ENCODE measurements at places on chromosomes 1 and 21.

DNA sequence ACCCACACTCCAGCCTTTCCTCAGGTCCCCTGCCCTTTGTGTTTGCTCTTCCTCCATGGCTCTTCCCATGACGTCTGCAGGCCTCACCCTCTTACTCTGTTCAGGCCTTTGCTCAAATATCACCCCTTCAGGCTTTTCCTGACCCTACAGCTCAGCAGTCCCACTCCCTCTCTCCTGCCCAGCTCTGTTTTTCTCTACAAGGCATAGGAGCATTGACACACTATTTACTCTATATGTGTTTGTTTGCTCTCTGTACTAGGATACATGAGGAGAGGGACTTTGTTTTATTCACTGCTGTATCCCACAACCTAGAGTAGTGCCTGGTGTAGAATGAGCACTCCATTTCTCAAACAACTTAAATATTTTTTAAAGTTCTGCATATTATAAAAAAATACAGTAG, 107.4 kb upstream of the COA6 start:
- no peak for DNase-seq

GRCh38 chr1:200374569-200375295, 35.1 kb downstream of the ZNF281 start:
- no peak for DNase-seq

- DNase-seq: no peak
Observed at GRCh38 chr1:64624218-64624713, 120.6 kb upstream of the RAVER2 start.

DNA sequence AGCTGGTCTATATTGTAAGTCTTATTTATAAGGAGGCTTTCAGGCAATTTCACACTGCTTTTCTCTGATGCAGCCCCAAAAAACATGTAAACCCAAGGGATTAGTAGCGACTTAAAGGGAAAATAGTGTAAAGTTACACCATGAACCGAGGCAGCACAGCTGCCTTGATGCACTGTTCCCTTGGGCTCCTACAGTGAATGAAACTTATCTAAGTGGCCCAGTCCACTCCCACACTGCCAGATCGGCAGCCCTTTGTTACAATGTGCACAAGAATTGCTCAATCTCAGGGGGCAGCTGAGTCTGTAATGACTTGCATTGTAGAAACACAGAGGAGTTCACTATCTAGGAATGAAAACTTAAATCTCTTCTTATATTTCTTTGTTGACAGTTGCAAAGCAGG, 120.8 kb upstream of the ADGRL2 start:
- DNase-seq: no peak

DNA sequence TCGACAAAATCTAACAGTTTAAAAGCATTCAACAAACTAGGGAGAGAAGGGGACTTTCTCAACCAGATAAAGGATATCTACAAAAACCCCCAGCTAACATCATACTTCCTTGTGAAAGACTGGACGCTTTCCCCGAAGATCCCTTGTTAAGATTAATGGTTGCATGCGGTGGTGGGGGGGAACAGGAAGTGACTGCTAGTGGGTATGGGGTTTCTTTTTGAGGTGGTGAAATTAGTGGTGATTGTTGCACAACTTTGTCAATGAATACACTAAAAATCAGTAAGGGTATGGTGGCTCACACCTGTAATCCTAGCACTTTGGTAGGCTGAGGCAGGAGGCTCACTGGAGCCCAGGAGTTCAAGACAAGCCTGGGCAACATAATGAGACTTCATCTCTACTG, 26.9 kb upstream of the EYA3 start:
- DNase-seq: no peak

- DNase-seq: no peak
Observed at GRCh38 chr1:16442941-16443340, 2.4 kb downstream of the NECAP2 start.

- DNase-seq: no peak
Observed at GRCh38 chr1:78286686-78287085, 204.1 kb upstream of the PTGFR start.

DNA sequence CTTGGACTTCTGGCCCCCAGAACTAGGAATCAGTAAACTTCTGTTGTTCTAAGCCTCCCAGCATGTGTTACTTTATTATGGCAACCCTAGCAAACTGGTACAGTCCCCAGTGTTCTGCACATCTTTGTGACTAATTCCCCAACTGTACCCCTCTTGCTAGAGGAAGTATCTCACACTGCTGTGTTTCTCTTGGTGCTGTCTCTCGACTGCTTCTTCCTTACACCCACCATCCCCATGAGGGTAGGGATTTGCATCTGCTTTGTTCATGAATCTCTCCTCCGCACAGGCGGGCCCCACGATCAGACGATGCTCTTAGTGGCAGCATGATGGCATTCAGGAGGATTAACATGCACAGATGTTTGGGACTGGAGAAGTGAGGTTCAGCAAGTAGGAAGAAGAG, 46.7 kb downstream of the CLIC6 start:
- DNase-seq: no peak

- DNase-seq: no peak
Observed at GRCh38 chr21:41164981-41165655, 2.8 kb upstream of the BACE2 start.

- no peak for DNase-seq
Observed at GRCh38 chr1:64962441-64962840, 3.9 kb downstream of the JAK1 start.

GRCh38 chr1:37630426-37631028, 4.2 kb downstream of the RSPO1 start:
- DNase-seq: no peak

GRCh38 chr1:228417483-228418203, 982 bp upstream of the TRIM17 start:
- DNase-seq: no peak

GRCh38 chr1:72283307-72284083, 1.2 kb upstream of the NEGR1 start:
- no peak for DNase-seq

DNA sequence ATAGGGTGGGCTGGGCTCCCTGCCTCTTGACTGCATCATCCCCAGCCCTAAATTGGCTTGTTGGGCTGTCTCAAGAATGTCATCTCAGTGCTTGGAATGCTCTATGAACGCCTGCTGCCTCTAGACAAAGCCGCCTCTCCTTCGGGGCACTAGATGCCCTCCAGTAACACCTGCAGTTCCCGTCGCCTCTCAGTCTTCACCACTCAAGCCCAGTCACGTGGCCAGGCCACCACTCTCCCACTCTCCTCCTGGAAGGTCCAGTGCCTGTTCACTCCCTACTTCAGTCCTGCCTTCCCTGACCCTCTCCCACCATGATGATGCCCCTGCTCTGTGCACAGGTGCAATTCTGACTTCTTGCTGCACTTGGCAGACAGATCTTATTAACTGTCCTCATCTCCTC, 7.0 kb downstream of the TAS1R2 start:
- no peak for DNase-seq

DNA sequence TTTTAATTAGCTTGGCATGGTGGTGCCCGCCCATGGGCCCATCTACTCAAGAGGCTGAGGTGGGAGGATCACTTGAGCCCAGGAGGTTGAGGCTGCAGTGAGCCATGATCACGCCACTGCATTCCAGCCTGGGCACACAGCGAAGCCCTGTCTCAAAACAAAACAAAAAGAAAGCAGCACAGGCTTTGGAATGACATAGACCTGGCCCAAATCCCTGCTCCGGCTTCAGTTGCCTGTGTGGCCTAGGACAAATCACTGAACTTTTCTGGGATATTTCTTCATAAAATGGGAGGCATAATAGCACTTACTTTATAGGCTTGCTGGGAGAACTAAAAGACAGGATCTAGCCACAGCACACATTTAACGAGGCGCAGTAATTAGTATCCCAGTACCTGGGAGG, 2.4 kb downstream of the PEAR1 start:
- DNase-seq: no peak

Measured in activated CD4-positive, alpha-beta T cell treated with anti-CD3 and anti-CD28 coated beads, Interleukin-2, amount 50 U/mL, for 4 hours (primary cell).